A549 treated with AZD2906 at 1 μM for 4 hours (cell line): ENCODE measurements at places on chromosomes 7 and 10. TPM values are rescaled to one million over a fixed set of nuclear protein-coding genes. Genes with fewer than 3 reads are reported as not detected.

Gene PAX4
- not detected in 5 replicates for total RNA-seq

Gene ARPC1B
- 277 to 306 TPM (median 283 TPM) in 5 replicates for total RNA-seq

Gene FEZF1
- total RNA-seq = not detected in 5 replicates

Gene GIMAP7
- not detected in 5 replicates for total RNA-seq
